ENCODE measurements at places on chromosomes 2 and 18.
A peak's percentile ranks its signal among the peaks of the same experiment; 100 is the strongest.

- no peak for DNase-seq
Observed at GRCh38 chr2:9178110-9178903, 28.3 kb upstream of the ASAP2 start.

GRCh38 chr2:226984750-226985582, 149.1 kb downstream of the RHBDD1 start:
- peak; percentile 52 for DNase-seq

DNA sequence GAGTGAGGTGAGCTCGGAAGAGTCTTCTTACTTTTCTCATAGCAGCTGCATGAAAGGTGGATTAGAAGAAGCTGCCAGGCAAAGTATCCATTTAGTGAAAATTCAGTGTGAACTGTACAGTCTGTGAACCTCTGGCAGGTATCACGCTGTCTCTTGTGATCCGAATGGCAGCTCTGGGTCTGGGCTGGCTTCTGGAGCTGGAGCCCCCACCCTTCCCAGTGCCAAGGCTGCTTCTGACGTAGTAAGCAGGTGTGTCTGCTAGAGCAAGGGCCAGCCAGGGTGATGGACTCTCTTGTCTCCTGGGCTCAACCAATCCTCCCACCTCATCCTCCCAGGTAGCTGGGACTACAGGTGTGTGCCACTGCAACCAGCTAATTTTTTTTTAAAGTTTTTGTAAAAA, 14.0 kb upstream of the NTSR2 start:
- no peak for DNase-seq

DNA sequence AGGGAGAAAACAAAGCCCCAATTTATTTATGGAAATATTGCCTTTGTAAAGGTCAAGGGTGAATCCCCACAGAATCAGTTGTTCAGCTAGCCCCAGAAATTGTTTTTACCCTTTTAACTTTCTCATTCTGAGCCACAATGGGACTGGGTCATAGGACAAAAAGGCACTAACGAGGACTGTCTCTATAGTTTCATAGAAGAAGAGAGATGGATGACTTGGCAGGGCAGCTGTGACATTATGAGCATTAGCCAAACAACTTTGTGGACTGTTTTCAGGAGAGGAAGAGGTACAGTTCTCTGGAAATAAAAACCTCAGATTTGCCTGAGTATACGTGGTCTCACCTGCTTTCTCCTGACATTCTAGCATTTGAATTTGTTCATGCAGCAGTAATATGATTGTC, 1155.8 kb upstream of the CHAC2 start:
- DNase-seq, result no peak

DNA sequence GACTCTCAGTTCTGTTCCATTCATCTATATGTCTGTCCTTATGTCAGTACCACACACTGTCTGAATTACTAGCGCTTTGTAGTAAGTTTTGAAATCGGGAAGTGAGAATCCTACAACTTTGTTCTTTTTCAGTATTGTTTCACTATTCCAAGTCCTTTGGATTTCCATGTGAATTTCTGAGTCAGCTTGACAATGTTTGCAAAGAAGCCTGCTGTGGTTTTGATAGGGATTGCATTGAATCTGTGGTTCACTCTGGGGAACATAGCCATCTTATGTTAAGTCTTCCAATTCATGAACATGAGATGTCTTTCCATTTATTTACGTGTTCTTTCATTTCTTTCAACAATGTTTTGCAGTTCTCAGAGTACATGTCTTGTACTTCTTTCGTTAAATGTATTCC, 15.0 kb downstream of the SLC3A1 start:
- no peak for DNase-seq

DNA sequence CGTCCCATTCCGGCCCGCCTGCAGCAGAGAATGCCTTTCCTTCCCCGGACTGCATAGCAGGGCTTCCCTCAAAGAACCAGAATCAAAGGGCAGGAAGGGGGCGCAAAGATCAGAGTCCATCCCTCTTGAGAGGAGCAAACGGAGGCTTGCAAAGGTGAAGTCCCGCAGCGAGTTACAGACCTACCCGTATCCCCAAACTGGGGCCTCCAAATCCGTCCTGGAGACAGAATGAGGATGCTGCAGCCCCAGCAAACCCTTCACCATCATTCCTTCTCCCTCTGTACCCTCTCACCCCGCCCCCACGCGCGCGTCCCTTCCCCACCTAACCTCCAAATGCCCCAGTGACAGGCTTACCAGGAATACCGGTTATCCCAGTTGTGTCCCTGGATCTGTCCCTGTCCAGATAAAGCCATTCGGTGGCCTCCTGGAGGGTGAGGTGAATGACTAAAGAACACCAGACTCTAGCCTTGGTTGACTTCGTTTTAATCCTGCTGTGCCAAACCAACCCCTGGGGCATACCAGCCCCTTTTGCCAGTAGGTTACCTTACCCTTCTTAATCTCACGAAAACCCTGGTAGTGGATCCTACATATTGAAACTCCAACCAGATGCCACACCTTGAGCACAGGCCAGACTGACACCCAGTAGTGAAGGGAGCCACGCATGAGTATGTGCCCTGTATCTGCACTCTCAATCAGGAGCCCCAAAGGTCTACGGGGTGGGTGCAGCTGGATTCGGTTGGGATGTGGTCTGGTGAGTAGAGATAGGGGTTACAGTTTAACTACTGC, 961 bp upstream of the SLC40A1 start:
- DNase-seq, result peak; percentile 72

DNA sequence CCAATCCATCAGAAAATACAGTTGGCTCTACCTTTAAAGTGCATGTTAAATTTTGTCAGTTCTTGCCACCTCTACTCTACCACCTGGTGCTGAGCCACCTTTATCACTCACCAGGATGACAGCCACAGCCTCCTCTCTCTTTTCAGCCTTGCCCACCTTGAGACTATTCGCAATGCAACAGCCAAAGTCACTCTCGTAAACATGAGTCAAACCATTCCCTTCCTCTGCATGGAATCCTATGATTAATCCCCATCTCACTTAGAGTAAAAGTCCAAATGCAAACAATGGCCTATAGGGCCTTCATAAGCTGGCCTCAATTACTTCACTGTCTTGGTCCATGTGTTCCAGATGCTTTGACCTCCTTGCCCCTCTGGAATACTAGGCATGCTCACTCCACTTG, 5.8 kb upstream of the OSBPL6 start:
- DNase-seq, result no peak

DNA sequence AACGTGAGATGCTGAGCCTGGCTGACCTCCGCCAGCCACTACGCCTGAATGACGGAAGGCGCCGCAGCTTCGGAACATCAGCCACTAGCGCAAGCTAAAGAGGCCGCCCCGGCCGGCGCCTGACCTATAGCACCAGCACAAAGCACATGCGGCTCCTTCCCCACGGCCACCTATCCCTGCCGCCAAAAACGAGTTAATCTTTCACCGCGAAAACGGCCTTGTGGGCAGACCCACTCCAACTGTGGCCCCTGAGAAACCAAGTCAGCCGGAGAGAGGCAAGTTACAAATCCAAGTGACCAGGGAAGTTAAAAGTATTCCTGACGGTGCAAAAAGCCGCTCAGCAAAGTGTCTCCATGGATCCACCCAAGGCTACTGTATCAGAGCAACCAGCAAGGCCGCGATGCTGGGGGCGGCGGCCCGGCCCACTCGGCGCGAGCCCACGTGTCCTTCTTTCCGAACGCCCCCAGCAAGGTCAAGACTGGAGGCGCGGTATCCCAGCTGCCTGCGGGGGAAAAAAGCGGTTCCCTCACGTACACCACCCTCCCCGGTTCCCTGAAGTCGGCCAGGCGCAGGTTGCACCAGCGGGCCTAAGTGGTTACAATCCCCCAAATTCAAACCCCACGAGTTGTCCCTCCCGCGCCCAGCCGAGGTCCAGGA, 575 bp downstream of the HSPD1 start:
- peak; percentile 82 for DNase-seq

DNA sequence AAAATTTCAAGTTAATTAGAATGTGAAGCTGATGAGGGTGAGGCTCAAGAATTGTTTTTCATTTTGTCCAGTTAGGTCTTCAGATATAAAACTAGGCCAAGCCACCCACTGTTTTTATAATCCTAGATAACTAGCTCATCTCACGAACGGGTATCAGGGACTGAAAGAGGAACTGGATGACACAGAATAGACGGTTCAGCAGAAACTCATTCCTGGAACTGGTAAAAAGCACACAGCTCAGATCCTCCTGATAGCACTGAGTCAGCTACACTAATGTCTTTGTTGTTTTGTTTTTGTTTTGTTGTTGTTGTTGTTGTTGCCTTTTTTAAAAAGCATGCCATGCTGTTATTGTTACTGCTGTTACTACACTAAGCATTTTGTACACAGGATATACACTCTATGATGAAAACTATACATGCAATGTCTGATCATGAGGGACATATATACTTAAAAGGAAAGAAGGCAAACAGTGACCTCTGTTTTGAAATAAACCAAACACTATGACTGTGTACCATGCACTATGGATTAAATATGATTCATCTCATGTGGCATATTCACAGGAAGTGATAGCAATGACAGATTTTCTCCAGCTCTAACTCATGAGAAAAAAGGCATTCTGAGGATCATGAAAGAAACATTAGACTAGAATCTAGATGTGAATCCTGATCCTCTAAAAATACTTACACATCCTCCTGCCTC, 437.6 kb downstream of the NCKAP5 start:
- no peak for DNase-seq

DNA sequence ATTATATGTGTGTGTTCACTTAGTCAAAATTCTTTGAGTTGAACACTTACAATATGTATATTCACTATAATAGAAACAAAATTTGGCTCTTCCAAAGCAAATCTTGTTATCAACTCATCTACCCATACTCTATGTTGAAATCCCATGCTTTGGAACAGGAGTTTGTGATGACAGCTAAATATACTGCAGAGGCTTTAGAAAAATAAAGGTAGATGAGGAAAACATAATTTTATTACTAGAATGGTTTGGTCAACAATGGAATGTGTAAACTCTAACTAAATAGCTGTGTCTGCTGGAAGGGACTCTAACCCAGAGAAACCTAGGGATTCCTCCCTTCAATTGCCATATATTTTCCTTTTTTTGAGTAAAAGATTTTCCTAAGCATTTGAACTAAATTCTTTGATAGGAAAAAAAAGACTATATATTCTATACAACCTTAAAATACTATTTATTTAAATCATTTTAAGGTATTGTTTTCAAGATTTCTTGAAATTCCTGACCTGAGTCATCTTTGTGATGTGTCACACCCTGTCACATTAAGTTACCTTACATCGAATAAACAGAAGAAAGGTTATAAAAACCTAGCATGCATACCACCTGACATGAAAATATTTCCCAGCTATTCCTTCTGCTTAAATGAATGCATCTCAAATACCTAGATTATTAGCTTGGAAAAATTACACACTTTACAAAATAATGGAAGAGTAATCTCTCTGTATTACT, 175.5 kb downstream of the OTX1 start:
- DNase-seq, result no peak

DNA sequence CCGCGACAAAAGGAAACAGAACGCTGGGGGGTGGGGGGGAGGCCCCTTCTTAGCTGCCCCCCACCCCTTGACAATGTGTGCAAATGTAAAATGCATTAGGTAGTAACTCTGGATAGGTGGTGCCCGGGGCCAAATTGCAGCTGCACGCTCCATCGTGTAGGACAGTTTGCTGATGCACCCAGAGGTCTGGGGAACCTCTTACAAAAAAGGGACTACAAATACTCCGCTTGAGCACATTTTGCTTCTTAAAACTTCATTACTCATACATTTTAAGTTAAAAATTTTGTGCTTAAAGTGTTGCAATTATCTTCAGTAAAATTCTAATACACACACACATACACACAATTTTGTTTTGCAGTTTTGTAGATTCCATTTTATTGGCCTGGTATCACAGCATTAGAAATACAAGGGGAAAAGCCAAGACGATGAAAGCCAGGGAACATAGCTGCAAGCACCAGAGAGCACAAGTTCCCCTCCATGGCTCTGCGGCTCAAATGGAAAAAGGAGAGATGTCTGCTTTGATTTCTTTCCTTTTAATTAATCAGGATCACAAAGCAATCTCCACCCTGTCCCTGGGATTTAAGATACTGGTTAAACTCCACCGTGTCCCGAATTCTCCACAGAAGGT, 582.1 kb downstream of the ZEB2 start:
- peak; percentile 13 for DNase-seq

GRCh38 chr2:9547262-9547991, 8.2 kb downstream of the ADAM17 start:
- no peak for DNase-seq
